ENCODE measurements at places on chromosomes 6 and 20. TPM values are rescaled to one million over a fixed set of nuclear protein-coding genes. Genes with fewer than 3 reads are reported as not detected.

GRCh38 chr6:72661411-72661810, 39.5 kb downstream of the KCNQ5 start:
- DNase-seq: no peak

GRCh38 chr20:57498425-57499400, 26.2 kb downstream of the CTCFL start:
- no peak for DNase-seq

- no peak for DNase-seq
Measured at GRCh38 chr20:53847837-53848170, 222.6 kb downstream of the BCAS1 start.

DNA sequence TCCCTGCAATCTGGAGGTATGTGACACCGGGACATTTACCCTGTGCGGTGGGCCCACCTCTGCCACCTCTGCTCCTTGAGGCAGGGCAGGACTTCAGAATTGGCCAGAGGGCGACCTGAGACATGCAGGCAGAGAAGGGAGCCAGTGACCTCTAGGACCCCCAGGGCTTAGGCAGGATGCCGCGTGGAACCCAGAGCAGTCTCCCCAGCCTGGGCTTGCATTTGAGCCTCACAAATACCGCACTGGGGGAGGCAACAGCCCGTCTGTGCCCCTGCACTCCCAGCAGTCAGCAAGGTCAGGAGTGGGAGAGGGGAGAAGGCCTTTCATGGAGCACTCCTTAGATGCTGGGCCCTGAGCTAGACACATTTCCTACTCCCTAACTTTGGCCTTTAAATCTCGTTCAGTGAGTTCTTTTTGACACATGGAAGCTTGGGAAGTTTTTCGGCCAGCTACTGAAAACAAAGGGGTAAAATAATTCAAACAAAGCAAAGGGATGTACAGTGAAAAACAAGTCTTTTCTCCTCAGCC, 41.7 kb downstream of the C20orf203 start:
- no peak for DNase-seq

Gene LY6G6D
- not detected for total RNA-seq

Data from lower lobe of right lung (tissue), 2 donors.